ENCODE measurements at places on chromosomes 5 and 9.

GRCh38 chr5:138245717-138246116 lies 28.7 kb downstream of the GFRA3 start:
- DNase-seq: no peak

- no peak for DNase-seq
Observed at GRCh38 chr5:65105301-65105700, 336.6 kb downstream of the CWC27 start.

DNA sequence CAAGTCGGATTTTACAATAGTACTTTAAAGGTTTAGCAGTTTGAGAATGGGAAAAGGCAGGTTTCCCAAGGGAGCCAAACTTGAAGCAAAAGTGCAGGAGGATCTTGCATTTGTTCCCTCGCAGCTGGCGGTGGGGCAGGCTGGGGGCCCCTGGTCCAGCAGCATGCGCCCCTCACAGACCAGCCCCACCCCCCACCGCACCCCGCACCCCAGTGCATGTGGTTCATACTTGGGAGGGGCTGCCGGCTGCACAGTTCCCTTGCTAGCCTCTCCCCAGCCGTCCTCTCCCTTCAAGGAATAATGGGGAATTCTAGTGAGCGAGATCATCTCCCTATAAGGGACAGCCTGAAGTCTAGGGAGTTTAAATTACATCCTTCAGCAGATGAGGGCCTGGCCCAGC lies 273.1 kb upstream of the IRX2 start:
- DNase-seq: no peak

- DNase-seq: no peak
Observed at GRCh38 chr9:70477146-70477745, 62.8 kb upstream of the KLF9 start.

- DNase-seq: no peak
Observed at GRCh38 chr9:109383947-109384346, 63.1 kb upstream of the EPB41L4B start.

GRCh38 chr5:139574641-139575312 lies 13.6 kb downstream of the UBE2D2 start:
- no peak for DNase-seq

DNA sequence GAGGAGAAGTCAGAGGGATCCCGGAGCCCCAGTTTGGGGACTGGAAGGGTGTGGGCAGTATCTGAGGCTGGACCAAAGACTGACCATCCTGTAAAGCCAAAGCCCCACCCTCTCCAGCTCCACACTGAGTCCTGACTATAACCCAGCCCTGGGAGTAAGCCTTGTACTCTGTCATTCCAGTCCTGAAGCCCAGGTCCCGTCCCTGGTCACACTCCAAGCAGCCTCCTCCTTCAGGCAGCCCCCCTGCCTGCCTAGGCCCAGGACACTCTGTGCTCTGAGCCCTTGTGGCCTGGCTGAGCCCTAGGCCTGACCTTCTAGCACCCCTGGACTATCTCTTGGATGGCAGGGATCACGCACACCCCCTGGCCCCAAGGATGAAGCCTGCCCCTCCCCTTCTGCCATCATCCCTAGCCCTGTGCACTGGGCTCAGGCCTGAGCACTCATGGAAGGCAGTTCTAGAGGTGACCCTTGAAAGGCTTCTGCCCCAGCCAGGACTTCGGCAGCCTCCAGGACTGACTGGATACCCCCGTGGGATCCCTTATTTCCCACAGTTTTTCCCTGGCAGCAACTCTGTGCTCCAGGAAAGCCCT lies 28.0 kb upstream of the ENHO start:
- DNase-seq: no peak

All from NCI-H1105 treated with DMSO at 0.1 percent for 48 hours (cell line).